Muscle of arm (tissue), 14 donors: ENCODE measurements at places on chromosomes 11 and 22.

DNA sequence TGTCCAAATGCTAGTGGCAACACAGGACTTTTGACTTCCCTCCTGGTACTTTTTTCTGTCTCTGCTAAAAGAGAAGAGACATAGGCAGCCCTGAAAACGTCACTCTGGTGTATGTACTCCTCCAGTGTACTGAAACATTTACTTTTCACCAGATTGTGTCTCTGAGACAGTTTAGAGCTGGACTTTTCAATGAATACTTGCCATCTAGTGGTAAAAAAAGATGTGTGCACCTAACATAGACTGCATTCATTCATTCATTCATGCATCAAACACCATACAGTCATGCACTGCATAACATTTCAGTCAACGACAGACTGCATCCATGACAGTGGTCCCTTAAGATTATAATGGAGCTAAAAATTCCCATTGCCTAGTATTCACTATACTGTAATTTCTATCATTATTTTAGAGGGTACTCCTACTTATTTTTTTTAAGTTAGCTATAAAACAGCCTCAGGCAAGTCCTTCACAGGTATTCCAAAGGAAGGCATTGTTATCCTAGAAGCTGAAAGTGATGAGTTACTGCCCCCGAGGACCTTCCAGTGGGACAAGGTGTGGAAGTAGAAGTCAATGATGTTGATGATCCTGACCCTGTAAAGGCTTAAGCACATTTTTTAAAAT, 186.2 kb downstream of the SPON1 start:
- DNase-seq: peak; percentile 30

DNA sequence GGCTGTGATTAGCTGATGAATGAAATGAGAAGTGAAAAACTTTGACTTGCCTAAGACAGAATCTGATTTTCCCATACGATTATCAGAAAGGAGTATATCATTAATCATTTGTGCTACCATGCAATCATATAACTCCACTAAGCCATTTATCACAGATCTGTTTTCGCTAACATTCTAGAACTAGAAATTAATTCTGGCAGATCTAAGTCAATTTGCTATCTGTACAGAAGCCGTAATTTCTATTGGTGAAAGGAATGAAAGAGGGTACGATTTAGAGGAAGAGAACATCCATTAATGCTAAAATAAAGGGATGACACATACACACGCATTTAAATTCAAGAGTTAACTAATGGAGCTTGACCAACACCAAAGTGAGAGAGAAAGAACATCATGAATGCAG, 201.6 kb downstream of the SBF2 start:
- DNase-seq: no peak

GRCh38 chr22:26804911-26805539, 147.6 kb downstream of the MIAT start:
- DNase-seq: no peak

DNA sequence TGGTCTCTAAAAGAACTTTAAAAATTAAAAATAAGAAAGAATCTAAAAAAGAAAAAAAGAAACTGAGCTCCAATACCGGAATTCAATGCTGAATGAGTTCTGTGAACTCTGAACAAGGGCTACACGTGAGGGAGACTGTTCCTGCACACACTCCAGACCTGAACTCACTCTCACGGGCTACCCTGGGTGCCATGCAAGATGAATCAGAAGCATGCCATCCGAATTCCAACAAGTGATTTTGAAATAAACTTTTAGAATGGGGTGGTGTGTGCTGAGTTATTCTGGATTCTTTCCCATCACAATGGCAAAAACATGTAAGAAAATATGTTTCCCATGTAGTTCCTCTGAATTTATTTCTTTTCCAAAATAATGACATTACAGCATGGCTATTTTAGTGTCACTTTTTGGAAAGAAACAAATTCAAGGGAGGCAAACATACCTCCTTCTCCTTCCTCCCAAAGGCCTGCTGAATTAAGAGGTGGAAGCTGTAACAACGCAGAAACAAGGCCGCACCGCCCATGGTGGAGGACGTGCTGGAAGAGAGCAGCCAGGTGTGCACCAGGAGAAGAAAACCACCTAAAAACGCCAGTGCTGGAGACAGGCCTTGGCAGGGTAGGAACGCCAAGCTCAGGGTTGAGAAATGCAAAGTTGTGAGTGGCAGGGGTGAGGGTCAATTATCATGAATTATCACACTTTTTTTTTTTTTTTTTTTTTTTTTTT, 63.2 kb upstream of the ARFGAP3 start:
- DNase-seq: no peak

GRCh38 chr22:37014835-37015586, 4.2 kb downstream of the TST start:
- DNase-seq: no peak

GRCh38 chr11:13834463-13834862, 128.1 kb upstream of the SPON1 start:
- DNase-seq: no peak

- no peak for DNase-seq
Measured at GRCh38 chr11:34397120-34397519, 39.3 kb upstream of the ABTB2 start.

GRCh38 chr22:17753401-17753989, 20.8 kb downstream of the BID start:
- DNase-seq: no peak

GRCh38 chr11:100467821-100468508, 219.1 kb upstream of the ARHGAP42 start:
- no peak for DNase-seq

DNA sequence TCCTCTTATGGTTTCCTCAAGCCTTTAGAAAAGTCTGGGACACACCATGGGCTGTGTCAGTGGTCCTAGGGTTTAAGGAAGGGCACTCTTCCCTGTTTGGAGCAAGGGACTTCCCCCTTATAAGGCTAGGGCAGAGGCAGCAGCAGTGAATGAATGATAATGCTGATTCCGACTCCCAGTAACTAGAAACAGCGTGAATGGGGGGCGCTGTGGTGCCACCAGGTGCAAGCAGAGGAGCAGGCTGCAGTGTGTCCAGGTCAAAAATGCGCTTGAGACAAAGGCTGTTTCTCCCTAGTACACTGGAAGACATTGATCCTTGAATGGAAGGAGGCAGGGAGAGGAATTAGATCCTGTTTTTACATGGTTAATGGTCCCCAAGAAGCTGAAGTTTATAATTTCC, 11.6 kb upstream of the RIC3 start:
- no peak for DNase-seq

GRCh38 chr11:103608566-103608965, 427.9 kb upstream of the DDI1 start:
- DNase-seq: no peak

DNA sequence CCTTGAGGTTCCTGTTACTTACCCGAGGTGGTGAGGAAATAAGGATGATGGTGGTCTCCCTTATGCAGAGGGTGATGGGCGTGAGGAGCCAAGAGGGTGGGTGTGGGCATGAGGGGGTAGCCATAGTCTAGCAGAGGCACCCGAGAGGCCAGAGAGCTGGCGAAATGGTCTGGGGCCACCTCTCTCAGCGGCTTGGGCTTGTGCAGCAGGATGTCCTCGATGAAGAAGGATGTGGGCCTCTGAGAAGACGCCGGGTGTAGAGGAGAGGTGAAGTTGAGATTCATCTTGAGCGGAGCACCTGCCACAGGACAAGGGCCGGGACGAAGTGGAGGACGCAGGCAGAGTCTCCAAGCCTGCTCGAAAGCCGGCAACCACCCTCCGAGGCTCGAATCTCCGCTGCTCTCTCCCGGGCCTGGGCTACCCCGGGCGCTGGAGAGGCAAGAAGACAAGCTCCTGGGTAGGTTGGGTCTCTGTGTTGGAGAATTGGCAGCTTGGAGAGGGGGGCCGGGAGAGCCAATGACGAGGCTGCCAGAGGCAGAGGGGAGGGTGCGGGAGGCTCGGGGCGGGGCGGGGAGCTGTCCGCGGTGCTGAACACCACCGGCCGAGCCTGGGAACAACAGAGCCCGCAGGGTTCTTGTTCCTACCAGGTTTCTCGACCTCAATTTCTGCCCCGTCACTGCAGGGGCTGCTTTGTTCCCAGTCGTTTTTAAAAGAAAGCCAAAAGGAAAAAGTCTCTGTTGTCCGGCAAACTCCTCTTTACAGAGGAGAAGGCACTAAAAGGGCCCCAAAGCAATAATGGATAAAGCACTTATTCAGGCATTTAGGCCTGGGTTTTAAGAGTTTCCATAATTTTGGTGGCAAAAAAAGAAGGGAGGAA, at the start of gene BSX:
BSX (minus strand) TSS at position 447 of the 877 bp plus-strand sequence; CDS start at position 284, 163 bp downstream.
- DNase-seq: peak; percentile 59
